ENCODE measurements at places on chromosomes 1 and 21.

DNA sequence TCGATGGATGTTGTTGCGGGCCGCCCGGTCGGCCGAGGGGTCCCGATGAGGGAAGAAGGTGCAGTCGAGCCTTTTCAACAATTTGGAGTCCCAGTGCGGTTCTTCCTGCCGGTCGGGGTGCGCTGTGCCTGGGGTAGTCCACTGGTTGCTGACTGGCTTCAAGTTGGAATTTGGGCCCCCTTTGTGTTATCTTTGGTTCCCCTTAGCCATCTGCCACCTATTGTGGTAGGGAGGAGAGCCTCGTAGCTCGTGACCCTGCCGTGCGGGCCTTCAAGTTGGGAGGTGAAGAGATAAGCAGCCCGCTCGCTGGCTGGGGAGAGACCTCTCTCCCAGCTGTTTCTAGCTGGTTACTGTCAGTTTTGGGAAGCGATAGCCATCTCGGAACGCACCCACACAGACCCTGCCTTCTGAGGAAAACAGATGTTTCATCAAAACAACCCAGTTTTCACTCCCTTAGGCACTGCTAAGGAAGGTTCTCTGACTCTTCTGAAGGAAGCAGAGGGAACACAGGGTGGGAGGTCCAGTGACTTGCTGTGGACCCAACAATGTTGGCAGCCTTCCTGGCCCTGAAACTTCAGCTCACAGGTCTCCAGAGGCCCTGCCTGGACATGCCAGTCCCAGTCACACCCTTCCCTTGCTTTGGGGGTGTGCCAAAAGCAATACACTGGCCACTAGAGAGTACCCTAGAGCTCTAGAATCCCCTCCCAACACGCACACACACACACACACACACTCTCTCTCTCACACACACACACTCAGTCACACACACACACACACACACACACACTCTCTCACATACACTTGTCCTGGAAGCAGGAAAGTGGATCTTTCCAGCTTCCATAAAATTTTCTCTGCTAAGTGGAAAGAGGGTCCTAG, 1.0 kb downstream of the BTG2 start:
- DNase-seq = peak; percentile 70

GRCh38 chr1:44631333-44631646, 43.0 kb downstream of the TMEM53 start:
- peak; percentile 5 for DNase-seq

DNA sequence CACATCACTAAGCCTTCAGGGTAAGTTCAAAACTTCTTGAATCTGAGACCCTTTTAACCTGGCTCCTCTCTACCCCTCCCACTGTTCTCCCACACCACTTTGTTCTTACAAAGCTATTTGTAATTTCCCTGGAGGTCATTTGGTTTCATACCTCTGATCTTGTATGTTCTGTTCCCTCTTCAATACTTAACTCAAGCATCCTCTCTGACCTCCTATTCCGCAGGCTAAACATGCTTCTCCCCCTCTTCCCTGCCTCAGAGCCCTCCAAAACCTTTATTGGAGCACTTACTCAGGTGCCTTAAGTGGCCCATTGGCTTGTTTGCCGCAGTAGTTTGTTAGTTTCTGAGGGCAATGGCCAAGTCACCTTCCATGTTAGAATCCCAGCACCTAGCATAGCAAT, 54.8 kb downstream of the SSX2IP start:
- DNase-seq = no peak

GRCh38 chr1:168688644-168689326, 40.2 kb downstream of the DPT start:
- DNase-seq = no peak
